ENCODE measurements at places on chromosomes 2 and 18.
A peak's percentile ranks its signal among the peaks of the same experiment; 100 is the strongest.

GRCh38 chr2:190221429-190221828 lies 98.2 kb downstream of the HIBCH start:
- DNase-seq, result no peak

GRCh38 chr2:47301277-47301618 lies 101.7 kb upstream of the MSH2 start:
- DNase-seq, result no peak

- DNase-seq, result no peak
Measured at GRCh38 chr2:154694881-154695280, 3.6 kb upstream of the KCNJ3 start.

- DNase-seq, result no peak
Measured at GRCh38 chr2:79940364-79940763, 364.2 kb downstream of the LRRTM1 start.

GRCh38 chr2:59761966-59762365 lies 791.5 kb downstream of the BCL11A start:
- no peak for DNase-seq

DNA sequence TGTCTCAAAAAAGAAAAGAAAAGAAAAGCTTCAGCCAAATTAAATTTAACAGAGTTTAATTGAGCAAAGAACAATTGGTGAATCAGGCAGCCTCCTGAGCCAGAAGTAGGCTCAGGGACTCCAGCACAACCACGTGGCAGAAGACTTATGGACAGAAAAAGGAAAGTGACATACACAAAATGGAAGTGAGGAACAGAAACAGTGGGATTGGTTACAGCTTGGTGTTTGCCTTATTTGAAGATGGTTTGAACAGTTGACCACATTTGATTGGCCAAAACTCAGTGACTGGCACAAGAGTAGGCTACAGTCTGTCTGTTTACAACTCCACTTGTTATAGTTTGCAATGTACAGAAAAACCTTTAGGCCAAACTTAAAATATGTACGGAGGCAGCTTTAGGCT lies 83.1 kb downstream of the SOCS6 start:
- DNase-seq, result no peak

DNA sequence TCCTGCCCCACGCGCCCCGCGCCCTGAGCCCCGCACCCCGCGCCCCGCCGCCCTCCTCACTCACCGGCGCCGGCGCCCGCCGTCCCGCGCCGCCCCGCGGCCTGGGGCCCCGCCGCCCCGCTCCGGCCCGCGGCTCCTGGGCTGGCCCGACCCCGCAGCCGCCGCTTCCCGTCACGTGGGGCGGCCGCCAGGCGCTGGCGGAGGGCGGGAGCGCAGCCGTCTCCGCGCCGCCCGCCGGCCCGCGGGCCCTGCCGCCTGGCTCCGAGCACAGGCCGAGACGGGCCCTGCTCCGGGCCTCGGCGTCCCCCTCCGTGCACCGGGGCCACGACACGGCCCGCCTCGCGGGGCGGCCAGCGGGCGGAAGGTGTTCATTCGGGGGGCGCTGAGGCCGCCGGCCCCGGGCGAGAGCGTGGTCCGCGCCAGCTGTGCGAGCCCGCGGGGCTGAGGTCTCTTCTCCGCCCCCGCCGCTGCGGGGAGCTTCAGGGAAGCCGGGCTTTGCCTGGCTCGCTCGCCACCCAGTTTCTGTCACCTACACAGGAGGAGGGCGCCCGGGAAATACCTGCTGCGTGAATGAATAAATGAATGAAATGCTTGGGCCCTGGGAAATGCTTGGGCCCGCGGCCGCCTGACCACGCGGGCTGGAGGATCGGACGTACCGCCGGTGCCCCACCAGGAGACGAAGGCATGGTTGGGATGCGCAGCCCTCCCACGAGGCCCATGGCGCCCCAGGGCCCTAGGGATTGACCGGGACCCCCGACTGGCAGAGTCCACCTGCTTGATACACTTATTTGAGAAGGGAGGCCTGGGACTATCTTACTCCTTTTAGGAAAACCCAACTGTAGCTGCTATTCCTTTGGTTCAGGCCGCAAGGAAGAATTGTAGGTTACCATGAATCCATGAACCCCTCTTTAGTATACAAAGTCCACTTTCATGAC lies at the start of gene TGFBRAP1:
Gene TGFBRAP1, minus strand, starts transcription at position 175 of the 935 bp plus-strand sequence. CDS start 21,434 bp downstream, outside the sequence.
- peak; percentile 20 for DNase-seq

DNA sequence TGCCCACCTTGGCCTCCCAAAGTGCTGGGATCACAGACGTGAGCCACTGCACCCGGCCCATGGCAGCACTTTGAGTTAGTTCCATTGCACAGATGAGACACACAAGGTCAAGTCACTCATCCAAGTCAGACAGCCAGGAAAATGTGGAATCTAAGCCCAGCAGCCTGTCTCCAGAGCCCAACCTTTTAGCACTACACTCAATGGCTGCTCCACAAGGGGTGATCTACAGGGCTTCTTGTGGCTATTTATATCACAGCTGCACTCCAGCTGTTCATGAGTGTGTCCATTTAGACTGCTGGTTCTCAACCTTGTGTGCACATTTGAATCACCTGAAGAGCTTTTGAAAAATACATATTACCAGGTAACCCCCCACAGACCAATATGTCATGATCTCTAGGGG lies 72.9 kb upstream of the RPL31 start:
- DNase-seq, result no peak

DNA sequence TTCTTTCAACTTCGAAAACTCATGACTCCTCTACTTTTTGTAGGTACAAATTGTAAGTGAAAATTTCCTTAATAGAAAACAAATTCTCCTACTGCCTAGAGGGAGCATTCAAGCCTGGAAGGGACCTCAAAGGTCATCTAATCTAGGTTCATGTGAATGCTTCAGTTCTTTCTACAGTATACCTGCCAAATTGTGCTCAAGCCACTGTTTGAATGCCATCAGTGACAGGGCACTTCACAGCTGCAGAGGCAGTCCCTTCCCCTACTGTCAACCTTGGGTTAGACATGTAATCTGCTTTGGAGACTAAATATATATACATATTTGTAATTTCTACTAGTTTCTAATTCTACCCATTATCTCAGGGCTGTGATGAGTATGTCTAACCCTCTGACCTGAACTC lies 681.3 kb upstream of the CDH2 start:
- no peak for DNase-seq

- DNase-seq, result no peak
Measured at GRCh38 chr2:202754936-202755335, 116.6 kb downstream of the ICA1L start.

DNA sequence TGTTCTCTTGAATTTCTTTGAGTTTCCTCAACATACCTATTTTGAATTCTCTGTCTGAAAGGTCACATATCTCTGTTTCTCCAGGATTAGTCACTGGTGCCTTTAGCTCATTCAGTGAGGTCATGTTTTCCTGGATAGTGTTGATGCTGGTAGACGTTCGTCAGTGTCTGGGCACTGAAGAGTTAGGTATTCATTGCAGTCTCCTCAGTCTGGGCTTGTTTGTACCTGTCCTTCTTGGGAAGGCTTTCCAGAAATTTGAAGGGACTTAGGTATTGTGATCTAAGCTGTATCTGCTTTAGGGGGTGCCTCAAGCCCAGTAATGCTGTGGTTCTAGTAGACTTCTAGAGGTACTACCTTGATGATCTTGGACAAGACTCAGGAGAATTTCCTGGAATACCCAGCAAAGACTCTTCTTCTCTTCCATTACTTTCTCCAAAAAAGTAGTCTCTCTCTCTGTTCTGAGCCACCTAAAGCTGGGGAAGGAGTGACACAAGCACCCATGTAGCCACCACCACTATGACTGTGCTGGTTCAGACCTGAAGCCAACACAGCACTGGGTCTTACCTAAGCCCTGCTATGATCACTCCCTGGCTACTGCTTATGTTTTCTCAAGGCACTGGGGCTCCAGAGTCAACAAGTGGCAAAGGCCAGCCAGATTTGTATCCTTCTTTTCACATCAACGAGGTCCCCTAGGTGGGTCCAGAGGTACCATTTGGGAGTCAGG lies 852.0 kb downstream of the BCL11A start:
- no peak for DNase-seq

DNA sequence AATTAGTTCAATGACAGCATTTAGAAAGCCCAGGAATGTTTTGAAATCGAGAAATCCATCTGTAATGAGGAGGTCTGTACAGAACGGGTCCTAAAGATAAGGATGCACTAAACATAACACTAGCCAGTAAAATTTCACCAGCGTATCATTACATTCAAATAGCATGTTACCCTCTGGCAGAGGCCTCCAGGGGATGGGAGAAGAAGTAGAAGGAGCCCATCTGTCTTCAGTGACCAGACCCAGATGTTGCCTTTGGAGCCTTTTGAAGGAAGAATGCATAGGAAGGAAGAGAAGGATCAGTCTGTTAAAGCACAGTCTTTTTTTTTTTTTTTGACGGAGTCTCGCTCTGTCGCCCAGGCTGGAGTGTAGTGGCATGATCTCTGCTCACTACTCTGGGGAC lies 86.1 kb upstream of the BCL2L11 start:
- no peak for DNase-seq

DNA sequence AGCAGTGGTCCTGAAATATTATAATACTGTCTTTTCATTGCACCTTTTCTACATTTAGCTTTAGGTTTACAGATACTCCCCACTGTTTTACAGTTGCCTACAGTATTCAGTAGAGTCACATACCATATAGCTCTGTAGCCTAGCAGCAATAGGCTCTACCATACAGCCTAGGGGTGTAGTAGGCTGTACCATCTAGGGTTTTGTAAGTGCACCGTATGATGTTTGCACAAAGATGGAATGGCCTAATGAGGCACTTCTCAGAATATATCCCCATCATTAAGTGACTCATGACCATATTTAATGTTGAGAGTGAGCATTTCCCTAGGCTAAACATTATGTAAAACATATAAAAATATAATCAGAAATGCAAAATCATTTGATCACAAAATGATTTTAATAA lies 511.3 kb upstream of the RAB12 start:
- DNase-seq, result no peak

GRCh38 chr18:26471027-26471426 lies 77.3 kb downstream of the KCTD1 start:
- no peak for DNase-seq

DNA sequence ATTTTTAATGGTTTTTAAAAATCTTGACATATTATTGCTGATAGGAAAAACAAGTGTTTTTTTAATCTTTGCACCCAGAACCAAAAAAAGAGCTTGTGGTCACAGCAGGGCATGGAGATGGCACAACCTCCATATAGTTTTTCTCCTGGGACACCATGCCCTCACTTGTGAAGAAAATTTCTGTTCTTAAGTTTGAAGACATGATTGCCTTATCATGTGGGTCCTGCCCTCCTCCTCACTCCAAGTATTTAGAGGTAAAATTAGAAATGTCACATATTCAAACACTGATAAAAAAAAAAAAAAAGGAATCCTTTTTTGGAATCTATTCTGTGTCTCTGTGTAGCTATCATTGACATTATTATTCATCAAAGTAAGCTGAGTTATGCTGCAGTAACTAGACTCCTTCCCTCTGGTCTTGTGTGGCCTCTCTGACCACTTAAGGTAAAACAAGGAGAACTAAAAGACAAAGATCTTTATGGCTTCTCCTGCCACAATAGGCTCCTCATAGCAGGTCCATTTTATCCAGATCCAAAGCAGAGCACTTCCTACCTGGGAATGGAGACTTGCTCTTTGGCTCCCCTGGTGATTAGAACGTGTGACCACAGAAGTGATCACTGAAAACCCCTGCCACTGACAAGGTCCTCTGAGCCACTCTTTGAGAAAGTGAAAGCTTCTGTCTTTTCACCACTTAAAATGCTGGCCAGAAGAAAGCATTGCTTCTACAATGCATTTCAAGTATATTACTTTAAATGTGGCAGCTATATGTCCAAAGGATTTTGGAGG lies 19.8 kb downstream of the ADD2 start:
- DNase-seq, result no peak

DNA sequence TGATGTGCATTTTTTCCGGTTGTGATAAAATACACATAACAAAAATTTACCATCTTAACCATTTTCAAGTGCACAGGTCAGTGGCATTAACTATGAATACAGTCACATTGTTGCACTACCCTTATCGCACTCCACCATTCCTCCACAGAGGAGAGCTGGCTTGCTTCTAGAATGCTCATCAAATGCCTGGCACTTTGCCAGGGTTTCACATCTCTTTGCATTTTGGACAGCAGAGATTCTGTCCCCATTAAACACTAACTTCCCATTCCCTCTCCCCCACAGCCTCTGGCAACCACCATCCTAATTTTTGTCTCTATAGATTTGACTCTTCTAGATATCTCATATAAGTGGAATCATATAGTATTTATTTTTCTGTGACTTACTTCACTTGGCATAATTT lies 165.0 kb downstream of the ASB1 start:
- DNase-seq, result no peak

- no peak for DNase-seq
Measured at GRCh38 chr18:389658-390357, 110.7 kb downstream of the COLEC12 start.

- no peak for DNase-seq
Measured at GRCh38 chr18:57077786-57078552, 68.9 kb upstream of the BOD1L2 start.

DNA sequence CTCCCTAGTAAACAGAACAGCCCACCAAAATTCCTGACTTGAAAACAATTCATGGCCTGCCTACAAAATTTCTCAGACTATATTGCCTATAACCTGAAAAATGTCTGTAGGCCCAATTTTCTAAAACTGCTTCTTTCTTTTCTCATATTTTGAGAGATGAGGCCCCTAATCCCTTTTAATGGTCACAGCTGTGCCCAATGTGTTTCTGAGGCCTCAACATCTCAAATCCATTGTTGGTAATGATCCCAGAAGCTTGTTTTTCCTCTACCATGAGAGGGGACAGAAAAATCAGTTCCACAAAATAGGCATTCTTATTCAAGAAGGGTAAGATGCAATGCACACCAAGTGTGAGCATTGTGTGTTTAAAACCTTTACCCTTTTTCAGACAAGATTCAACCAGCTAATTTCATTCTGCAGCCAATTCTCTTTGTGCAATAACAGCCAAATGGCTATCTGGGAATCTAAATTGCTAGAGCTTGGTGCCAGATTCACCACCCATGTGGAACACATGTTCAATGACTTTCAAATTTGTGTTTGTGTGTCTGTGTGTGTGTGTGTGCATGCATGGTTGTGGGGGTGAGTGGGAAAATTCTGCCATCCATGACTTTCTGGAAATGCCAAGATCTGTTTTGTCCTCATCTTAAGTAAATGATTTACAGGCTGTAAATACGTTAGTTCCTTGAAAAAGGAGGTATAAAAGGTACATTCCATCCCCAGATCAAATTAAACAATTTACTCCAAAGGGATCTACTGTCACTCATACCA lies 319.5 kb downstream of the TNS1 start:
- DNase-seq, result no peak

DNA sequence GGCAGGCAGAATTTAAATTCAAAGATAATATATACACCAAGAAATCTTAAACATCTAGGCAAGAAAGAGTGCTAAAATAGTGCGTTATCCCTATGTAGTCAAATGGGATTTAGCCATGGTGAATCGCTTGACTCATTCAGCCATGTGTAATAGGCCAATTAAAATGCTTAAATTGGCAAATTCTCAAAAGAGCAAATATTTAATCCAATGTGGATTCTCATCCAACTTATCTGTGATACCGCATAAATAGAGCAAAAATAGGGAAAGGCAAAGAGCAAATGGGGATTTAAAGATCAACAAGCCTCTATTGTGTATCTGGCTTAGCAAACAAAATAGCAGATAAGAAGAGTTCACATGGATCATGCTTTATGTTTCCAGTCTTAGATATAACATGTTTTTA lies 123.2 kb upstream of the RPRM start:
- no peak for DNase-seq

GRCh38 chr2:105454801-105455485 lies 56.1 kb upstream of the FHL2 start:
- DNase-seq, result peak; percentile 32

- DNase-seq, result no peak
Measured at GRCh38 chr18:74137920-74138538, 9.6 kb downstream of the FBXO15 start.

Measured in HAP-1 (cell line).